ENCODE measurements at places on chromosomes 16 and 17.

DNA sequence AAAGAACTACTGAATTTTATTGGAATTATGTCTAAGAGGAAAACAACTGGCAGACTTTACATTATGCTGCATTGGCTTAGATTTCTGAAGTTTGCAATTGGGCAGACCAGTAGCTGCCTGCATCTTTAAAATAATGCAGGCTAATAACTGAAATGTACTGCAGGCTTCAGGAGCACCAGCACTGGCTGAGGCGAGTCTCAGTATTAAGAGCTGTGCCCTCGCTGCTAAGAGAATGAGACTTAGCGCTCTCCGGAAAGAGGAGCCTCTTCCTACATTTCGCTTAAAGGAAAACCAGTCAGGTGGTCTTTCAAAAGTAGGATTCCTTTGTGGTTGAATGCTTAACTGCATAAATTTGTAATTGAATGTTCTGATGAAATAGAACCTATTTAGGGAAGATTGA lies 885 bp downstream of the CNTNAP4 start:
- DNase-seq, result no peak

DNA sequence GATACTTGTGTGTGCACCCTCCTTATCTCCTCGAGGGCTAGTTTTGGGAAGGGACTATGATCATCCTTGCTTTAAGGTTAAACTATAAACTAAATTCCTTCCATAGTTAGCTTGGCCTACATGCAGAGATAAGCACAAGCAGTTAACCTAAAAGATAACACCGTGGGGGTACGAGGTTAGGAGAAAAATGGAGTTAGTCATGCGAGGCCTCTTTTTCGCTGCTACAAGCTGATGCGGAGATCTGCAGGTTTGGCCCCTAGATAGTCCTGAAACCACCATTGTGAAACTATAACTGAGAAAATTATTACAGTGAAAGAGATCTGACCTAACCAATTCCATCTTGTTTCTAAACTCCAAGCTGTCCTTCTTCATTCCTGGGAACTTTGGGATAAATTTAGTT lies 113.7 kb upstream of the ZKSCAN2 start:
- no peak for DNase-seq

DNA sequence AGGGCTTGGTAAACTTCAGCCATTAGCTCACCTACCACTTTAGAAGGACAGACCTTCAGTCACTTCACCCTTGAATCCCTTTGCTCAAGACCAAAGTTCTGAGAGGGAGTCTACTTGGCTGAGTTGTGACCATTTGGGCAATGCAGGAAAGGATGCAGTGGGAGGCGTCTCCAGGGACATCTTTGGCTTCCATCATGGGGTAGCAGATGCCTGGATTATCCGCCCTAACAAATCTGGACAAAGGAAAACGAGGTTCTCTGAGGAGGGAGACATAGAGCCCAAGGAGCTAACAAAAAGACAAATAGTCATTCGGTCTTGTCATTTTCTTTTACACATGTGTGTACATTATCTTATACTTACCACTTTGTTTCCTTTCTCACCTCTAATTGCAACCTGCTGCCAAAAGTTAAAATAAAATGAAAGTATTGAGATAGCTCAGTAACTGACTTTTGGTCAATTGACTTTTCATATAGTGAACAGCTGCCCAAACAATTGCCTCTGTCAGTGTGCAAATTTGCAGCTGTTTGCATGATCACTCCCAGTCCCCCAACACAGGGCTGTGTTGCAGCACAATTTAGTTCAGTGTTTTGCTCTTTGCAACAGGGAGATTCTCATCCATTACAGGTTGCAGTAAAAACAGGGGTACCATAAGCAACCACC lies 108.9 kb upstream of the EEF2KMT start:
- DNase-seq, result no peak

DNA sequence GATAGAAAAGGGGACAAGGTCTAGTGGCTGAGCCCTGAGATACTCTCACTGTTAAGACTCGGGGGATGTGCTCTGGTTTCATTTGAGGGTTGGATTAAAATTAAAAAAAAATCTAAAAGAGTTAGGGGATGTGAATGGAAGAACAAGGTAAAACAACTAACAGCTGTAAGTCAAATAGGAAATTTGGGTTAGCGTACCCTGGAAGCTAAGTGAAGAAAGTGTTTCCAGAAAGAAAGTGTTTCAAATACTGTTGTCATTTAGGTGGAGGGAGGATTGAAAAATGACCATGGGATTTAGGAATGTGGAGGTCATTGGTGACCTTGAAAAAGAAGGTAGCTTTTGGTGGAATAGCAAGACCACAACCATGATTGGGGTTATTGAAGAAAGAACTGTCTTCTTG lies 37.7 kb downstream of the PPM1D start:
- no peak for DNase-seq

DNA sequence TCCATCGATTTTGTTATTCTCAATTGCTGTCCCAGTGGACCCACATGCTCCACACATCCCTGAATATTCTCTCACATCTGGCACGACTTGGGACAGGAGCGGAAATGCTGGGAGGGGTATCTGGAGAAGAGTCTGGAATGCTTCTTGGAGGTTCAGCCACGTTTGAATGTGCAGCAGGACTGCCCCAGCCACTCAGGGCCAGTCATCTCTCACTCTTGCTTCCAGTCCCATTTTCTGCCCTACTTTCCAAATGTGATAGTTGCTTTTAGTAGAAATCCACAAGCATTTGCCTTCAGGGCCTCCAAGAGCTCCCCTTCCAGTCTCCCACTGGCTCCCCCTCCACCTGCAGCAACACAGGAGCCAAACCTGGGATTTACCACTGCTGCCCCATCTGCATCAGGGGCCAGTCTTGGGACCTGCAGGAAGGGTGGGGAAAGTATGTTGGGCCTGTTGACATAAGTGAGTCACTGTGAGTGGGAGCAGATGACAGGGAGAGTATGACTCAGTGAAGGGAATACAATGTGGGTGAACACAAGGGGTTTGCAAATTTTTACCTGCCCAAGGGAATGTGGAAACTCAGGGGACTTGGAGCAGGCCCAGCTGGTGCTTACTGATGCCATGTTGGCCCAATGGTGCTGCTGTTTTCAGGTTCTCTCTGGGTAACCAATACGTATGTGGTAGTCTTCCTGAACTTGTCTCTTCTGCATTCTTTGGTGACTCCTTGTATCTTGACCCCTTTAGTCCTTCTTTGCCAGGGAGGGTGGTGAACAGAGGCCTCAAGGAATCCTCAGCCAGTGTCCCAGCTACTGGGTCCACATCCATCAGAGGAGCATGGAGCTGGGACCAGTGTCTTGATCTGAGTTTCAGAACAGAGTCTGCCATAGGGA lies 78.8 kb upstream of the CRHR1 start:
- no peak for DNase-seq

GRCh38 chr17:41496803-41497484 lies 7.2 kb upstream of the KRT36 start:
- peak; percentile 43 for DNase-seq

- no peak for DNase-seq
Measured at GRCh38 chr16:22120440-22120839, 28.1 kb downstream of the VWA3A start.

GRCh38 chr16:53822936-53823529 lies 119.1 kb downstream of the FTO start:
- no peak for DNase-seq

DNA sequence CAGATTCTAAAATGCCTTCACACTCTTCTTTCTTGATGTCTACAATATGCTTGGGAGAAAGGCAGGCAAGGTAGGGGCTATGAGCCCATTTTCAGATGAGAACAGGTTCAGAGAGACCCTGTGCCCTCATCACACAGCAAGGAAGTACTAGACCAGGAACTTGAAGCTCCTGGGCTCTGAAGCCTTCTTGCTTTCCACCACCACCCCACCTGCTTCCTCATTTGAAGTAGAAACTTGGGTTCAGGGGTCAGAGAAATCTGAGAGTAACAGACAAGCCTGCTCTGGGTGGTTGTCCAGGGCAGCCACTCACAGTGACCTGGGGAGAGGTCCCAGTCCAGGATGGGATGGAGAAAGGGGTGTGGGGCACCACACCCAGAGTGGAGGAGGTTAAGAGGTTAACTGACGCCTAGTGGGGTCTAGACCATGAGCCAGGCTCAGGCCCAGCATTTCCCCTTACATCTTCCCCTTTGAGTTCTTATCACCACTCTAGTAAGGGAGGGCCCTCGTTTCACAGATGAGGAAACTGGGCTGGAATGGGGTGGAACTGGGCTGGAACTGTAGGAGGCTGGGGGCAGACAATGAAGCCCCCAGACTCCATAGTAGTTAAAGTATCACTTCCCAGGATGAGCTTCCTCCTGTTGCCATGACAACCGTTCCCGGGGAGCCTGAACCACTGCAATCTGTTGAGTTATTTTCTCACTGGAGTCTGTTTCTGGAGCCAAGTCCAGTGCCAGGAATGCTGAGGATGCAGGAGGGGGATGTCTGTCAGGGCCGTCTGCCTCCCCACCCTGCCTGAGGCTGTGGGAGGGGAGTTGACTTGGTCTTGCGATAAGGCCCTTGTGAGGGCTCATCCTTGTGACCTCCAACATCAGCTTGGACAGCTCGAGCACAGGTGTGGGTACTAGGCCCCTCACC lies 16.2 kb upstream of the PHF12 start:
- no peak for DNase-seq

DNA sequence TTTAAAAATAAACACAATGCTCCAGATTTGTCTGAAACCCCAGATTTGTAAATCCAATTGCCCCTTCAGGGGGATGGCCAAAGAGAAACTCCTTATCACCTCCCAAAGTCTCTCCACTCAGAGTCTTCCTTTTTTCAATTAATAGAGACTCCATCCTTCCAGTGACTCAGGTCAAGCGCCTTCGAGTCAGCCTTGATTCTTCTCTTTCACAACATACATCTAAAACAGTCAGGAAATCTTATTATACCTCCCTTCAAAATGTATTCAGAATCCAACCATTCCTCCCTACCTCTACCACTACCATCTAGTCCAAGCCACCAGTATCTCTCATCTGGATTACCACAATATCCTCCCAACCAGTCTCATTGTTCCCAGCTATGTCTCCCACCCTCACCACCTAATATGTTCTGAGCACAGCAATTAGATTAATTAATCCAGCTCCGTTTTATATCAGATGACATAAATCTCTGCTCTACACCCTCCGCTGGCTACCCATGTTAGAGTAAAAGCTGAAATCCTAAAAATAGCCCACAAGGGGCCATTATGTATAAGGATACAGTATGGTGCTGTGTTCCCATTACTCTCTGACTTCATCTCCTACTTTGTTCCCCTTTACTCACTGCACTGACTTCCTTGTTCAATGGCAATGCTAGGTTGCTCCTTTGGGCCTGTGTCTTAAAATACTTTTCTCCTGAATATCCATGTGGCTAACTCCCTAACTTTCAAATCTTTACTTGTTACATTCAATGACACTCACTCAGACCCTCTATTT lies 11.8 kb downstream of the SIAH1 start:
- DNase-seq, result no peak

- DNase-seq, result no peak
Measured at GRCh38 chr16:10086620-10087019, 95.6 kb downstream of the GRIN2A start.

GRCh38 chr17:81556175-81556691 lies 4.1 kb upstream of the FAAP100 start:
- DNase-seq, result no peak

DNA sequence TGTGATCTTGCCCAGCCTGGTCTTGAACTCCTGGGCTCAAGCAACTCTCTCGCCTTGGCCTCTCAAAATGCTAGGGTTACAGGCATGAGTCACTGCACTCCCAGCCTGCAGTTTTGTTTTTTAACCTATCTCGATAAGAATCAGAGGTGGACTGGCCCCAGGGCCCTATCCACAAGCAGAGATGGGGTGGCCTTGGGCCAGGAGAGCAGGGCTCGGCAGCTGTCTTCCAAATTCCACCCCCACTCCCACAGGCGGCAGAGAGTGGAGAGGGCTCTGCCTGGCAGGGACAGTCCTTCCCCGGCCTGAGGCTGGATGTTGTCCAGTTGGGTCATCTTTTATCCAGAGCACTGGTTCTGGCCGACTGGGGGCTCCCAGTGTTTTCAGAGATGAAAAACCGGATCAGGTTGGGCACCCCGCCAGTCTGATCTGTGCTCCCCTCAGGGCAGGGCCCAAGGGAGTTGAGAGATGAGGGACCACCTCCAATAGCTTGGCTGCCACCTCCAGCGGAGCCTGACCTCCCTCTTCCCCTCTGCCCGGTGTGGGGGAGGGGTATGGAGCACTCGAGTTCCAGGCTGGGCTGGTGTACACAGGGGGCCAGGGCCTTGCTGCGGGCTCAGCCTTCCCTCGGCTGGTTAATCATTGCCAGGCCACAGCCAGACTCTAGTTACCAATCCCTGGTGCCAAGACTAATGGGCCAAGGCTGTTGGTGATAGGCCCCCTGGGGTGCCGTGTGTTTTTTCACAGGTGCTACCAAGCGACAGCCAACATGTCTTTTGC lies 30.3 kb upstream of the MYO15B start:
- no peak for DNase-seq

GRCh38 chr17:38511150-38512108 lies 83.2 kb downstream of the ARHGAP23 start:
- DNase-seq, result no peak

DNA sequence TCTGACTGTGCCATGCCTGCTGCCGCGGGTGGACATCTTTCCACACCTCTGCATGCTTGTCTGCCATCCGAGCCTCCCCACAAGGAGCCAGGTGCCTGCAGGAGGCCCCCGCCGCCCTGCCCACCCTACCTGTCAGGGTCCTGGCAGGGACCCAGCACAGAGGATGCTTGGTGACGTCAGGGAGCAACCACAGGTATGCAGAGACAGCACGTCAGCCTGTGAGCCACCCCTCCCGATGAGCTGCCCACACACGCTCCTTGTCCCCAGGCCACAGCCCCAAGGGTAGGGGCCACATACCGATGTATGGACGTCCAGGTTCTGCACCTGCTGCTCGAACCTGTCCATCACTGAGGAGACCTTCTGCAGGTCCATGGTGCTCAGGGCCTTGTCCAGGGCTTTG lies 10.6 kb downstream of the CHMP1A start:
- DNase-seq, result no peak

DNA sequence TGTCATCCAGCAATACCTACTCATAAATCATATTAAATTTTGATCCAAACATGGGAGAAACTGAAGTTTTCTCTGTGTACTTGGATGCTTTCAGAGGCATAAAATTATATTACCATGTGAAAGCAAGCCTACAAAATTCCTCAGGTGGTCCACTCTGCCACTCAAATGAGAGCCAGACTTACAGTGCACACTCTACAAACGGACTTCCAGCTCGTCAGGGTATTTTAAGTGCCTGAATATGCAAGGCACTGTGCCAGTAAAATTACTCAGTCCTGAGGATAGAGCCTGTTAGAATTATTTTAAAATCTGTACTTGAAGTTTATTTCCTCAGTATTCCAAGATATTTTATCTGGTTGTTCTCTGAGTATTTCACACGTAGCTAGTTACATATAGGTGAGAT lies 54.5 kb downstream of the TENT4B start:
- no peak for DNase-seq

- no peak for DNase-seq
Measured at GRCh38 chr17:53032861-53033271, 789.9 kb upstream of the KIF2B start.
